Testis (tissue), 5 donors: ENCODE measurements at places on chromosomes 5 and 9. TPM values are rescaled to one million over a fixed set of nuclear protein-coding genes. Genes with fewer than 3 reads are reported as not detected.
A peak's percentile ranks its signal among the peaks of the same experiment; 100 is the strongest.

TAF11L10 gene
- total RNA-seq, result not detected

- no peaks in the 10 kb centered on the region for H3K36me3 ChIP-seq
- no peak overlapping the region for H3K27ac ChIP-seq
- DNase-seq, result no peak
- no peaks in the 10 kb centered on the region for H3K27me3 ChIP-seq
- no peaks in the 10 kb centered on the region for H3K4me1 ChIP-seq
- no peak overlapping the region for H3K4me3 ChIP-seq
Measured at GRCh38 chr9:27787891-27788290, 214.6 kb upstream of the C9orf72 start.

ANGPTL2 gene
- 2.4 TPM for total RNA-seq

DNA sequence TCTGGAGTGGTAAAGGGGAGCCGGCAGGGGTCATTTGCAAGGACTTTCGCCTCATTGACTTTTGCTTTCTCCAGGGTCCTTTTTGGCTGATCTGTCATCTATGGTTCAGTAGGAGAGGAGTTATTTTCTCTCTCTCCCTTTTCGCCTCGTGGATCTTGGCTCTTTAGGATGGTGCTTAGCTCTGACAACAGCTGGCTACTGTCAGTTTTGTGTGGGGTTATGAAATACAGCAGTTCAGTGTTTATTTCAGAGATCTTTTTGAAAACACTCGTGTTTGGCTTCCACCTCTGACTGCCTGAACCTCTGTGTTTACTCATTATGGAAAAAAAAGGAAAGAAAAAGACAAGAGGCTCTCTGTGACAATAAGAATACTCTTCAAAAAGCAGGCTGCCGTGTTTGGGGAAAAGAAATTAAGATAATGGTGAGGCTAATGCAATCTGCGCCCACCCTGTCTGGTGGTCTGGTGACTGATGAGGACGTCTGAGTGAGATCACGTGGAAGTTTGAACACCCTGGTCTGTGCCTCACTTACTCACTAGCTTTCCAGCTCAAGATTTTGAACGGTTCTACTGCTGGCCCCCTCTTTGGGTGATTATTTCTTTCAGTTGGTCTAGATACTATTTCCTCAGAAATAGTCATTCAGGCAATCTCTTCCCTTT lies 567.7 kb downstream of the CAAP1 start:
- no peak overlapping the region for H3K4me3 ChIP-seq
- H3K27me3 ChIP-seq, result no peaks in the 10 kb centered on the region
- no peak overlapping the region for H3K27ac ChIP-seq
- DNase-seq, result peak; percentile 20
- H3K36me3 ChIP-seq, result no peaks in the 10 kb centered on the region

DNA sequence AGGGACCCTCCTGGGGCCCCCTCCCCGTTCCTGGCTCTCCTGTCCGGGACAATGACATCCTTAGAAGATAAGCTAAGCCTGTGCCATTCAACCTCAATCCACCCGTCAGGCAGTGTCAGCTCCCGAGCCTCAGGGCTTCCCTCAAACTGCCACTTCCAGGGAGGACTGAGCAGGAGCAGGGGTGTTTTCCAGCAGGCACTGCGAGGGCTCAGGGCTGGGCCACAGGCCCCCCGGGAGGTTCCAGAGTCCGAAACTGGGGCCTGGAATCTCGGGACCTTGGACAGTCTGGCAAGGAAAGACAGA lies 26.2 kb downstream of the LHX3 start:
- no peak for DNase-seq
- no peak overlapping the region for H3K27ac ChIP-seq
- no peaks in the 10 kb centered on the region for H3K36me3 ChIP-seq
- H3K4me3 ChIP-seq, result no peak overlapping the region
- no peaks in the 10 kb centered on the region for H3K27me3 ChIP-seq

TMEM232 gene
- total RNA-seq, result 42.6 TPM

DNA sequence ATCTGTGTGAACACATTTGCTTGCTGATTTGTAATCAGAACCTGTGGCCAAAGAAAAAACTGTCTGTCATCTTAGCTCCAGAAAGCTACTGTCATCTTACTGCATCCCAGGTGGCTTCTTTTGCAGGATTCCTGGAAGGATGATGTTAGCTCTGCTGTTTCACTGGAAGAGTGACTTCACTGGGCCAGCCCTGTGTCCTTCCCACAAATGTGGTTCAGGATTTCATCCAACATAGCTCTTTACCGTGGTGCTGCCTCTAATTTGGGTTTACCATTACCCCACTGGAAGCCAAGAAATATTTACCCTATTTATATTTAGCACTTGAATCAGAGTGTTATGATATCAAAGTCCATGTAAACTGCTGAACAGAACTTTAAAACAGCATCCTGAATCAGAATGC lies 501.0 kb downstream of the GADD45G start:
- H3K4me1 ChIP-seq, result peaks cover 4% of the 10 kb centered on the region
- no peaks in the 10 kb centered on the region for H3K27me3 ChIP-seq
- no peak overlapping the region for H3K4me3 ChIP-seq
- no peaks in the 10 kb centered on the region for H3K36me3 ChIP-seq
- DNase-seq, result no peak
- H3K27ac ChIP-seq, result no peak overlapping the region

DNA sequence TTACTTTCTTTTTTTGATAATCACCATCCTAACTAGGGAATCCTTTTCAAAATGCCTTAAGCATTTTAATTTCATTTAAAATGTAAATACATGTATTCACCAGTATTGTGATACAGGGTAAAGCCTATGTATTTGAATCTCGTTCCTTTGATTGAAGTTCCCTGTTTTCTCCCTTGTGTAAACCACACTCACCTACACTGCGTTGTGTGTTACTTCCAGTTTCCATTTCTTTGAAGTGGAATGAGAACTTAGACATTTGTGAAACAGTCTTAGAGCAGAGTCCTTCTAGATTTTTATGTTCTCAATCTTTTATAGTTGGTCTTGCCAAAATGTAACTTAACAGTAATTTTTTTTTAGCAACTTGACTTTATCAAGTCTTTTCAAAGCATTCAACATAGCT lies 101.4 kb downstream of the ZNF462 start:
- H3K4me3 ChIP-seq, result no peak overlapping the region
- H3K27me3 ChIP-seq, result no peaks in the 10 kb centered on the region
- no peaks in the 10 kb centered on the region for H3K4me1 ChIP-seq
- no peaks in the 10 kb centered on the region for H3K36me3 ChIP-seq
- no peak for DNase-seq

GRCh38 chr5:980966-981365 lies 27.6 kb upstream of the NKD2 start:
- no peaks in the 10 kb centered on the region for H3K27me3 ChIP-seq
- H3K36me3 ChIP-seq, result no peaks in the 10 kb centered on the region
- H3K4me3 ChIP-seq, result no peak overlapping the region
- no peak for DNase-seq
- H3K27ac ChIP-seq, result no peak overlapping the region

- no peak for DNase-seq
- peak overlapping the region; percentile 55 for H3K4me3 ChIP-seq
- H3K27ac ChIP-seq, result no peak overlapping the region
- no peaks in the 10 kb centered on the region for H3K4me1 ChIP-seq
Measured at GRCh38 chr9:101029315-101030085, 973 bp downstream of the PLPPR1 start.

- H3K4me3 ChIP-seq, result no peak overlapping the region
- H3K27me3 ChIP-seq, result no peaks in the 10 kb centered on the region
- no peaks in the 10 kb centered on the region for H3K36me3 ChIP-seq
- no peak overlapping the region for H3K27ac ChIP-seq
- H3K4me1 ChIP-seq, result no peaks in the 10 kb centered on the region
- DNase-seq, result peak; percentile 22
Measured at GRCh38 chr5:72063219-72063819, 44.0 kb upstream of the MAP1B start.

- no peak overlapping the region for H3K27ac ChIP-seq
- DNase-seq, result peak; percentile 31
- no peaks in the 10 kb centered on the region for H3K27me3 ChIP-seq
- no peaks in the 10 kb centered on the region for H3K36me3 ChIP-seq
- H3K4me1 ChIP-seq, result peaks cover 7% of the 10 kb centered on the region
- no peak overlapping the region for H3K4me3 ChIP-seq
Measured at GRCh38 chr5:57692582-57693487, 210.2 kb upstream of the ACTBL2 start.

- peaks cover 20% of the 10 kb centered on the region for H3K4me1 ChIP-seq
- H3K27ac ChIP-seq, result no peak overlapping the region
- no peak for DNase-seq
- no peak overlapping the region for H3K4me3 ChIP-seq
Measured at GRCh38 chr9:131727184-131727759, 12.6 kb downstream of the RAPGEF1 start.

DNA sequence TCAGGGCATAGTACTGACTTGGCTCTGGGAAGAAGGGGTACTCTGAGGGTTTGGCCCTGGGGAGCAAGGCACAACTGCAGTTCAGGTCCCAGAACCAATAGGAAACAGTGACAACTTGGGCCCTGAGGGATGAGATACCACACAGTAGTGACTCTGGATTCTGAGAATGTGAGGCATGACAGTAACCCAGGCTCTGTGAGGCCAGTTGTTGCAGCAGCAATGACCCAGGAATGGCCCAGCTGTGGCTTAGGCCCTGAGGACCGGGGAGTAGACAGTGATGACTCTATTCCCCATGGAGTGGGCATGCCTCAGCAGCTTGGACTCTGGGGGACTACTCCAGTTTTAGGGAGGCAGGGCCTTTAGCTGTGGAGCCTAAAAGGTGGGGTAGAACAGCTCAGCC lies 21.5 kb upstream of the NFIL3 start:
- no peak overlapping the region for H3K4me3 ChIP-seq
- DNase-seq, result no peak
- H3K27ac ChIP-seq, result no peak overlapping the region
- no peaks in the 10 kb centered on the region for H3K4me1 ChIP-seq

CDC26 gene
- 19.8 TPM for total RNA-seq

DNA sequence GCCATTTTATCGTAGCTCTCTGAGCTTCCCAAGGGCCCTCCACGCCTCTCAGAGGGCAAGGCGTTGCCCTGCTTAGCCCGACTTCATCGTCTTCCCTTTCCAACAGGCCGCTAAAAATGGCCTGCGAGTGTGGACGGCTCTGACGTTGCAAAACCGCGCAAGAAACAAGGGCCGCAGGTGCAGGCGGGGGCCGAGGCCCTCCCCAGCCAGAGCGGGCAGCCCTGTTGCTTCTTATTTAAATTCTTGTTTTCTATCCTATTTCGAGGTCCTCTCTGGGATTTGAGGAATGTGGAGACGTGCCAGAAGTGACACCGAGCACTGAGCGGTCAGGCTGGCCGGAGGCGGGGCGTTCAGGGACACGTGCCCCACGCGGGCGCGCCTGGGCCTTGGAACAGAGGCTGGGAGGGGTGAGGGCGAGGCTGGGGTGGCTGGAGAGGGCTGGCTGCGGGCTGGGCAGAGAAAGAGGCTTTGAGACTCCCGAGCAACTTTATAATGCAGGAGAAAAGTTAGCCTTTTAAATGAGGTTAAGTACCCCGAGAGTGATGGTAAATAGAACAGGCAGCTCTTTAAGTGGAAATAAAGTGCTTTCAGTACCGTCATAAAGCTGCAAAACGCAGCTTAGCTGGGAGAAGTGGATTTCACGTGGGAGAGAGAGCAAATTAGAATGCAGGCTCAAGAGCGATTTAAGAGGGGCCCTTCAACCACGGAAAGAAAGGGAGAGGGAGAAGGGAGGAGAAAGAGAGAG lies 243.6 kb downstream of the AUH start:
- peak; percentile 89 for DNase-seq
- no peaks in the 10 kb centered on the region for H3K27me3 ChIP-seq
- no peaks in the 10 kb centered on the region for H3K36me3 ChIP-seq
- H3K27ac ChIP-seq, result peak overlapping the region; percentile 79
- H3K4me1 ChIP-seq, result peaks cover 13% of the 10 kb centered on the region

DNA sequence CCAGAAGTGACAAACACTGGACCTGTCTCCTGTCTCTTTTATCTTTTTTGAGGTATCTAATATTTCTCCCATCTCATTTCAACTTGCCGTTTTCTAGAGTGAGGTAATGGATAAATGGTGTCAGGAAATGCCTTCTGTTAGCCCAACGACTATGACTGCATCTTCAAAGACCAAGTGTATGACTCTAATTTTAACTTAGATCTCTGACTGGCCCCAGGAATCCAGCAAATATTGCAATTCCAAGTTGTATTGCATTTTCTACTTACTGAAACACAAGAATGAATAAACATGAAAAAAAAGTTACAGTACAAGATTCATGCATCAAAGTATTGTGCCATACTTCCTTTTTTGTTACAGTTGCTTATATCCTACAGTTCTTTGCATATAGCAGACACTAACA lies 26.3 kb downstream of the SLC28A3 start:
- H3K27me3 ChIP-seq, result no peaks in the 10 kb centered on the region
- DNase-seq, result no peak
- no peaks in the 10 kb centered on the region for H3K36me3 ChIP-seq
- no peaks in the 10 kb centered on the region for H3K4me1 ChIP-seq
- no peak overlapping the region for H3K4me3 ChIP-seq

GRCh38 chr5:126544087-126544740 lies 50.8 kb downstream of the ALDH7A1 start:
- H3K36me3 ChIP-seq, result no peaks in the 10 kb centered on the region
- H3K4me1 ChIP-seq, result no peaks in the 10 kb centered on the region
- H3K4me3 ChIP-seq, result no peak overlapping the region
- peak; percentile 73 for DNase-seq
- no peaks in the 10 kb centered on the region for H3K27me3 ChIP-seq
- H3K27ac ChIP-seq, result no peak overlapping the region

- no peak overlapping the region for H3K4me3 ChIP-seq
- peaks cover 25% of the 10 kb centered on the region for H3K4me1 ChIP-seq
- no peaks in the 10 kb centered on the region for H3K27me3 ChIP-seq
- peak; percentile 70 for DNase-seq
- peak overlapping the region; percentile 15 for H3K27ac ChIP-seq
- H3K36me3 ChIP-seq, result no peaks in the 10 kb centered on the region
Measured at GRCh38 chr5:39420482-39421145, 4.2 kb downstream of the DAB2 start.

DNA sequence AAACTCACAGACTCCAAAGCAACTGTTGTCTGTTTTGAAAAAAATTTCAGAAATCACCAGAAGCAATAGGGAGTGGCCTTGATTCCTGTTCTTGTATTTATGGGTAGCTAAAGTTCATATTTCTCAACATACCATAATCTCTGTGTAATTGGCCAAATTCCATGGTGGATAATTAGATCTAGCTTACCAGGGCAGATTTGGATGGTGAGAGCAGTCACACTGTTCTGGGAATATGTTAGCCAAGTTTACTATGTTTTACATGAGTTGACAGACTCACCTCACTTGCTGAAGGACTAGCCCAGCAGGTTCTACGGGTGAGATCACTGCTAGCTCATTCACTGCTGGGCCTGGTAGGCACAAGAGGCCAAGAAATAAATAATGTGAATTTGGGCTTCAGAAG lies 32.7 kb upstream of the CDKN2B start:
- no peak for DNase-seq
- H3K27me3 ChIP-seq, result no peaks in the 10 kb centered on the region
- no peak overlapping the region for H3K4me3 ChIP-seq
- H3K4me1 ChIP-seq, result no peaks in the 10 kb centered on the region
- H3K36me3 ChIP-seq, result no peaks in the 10 kb centered on the region
- no peak overlapping the region for H3K27ac ChIP-seq

PCDHGB7 gene
- total RNA-seq, result 18.1 TPM

KYAT1 gene
- total RNA-seq, result 14.0 TPM

DNA sequence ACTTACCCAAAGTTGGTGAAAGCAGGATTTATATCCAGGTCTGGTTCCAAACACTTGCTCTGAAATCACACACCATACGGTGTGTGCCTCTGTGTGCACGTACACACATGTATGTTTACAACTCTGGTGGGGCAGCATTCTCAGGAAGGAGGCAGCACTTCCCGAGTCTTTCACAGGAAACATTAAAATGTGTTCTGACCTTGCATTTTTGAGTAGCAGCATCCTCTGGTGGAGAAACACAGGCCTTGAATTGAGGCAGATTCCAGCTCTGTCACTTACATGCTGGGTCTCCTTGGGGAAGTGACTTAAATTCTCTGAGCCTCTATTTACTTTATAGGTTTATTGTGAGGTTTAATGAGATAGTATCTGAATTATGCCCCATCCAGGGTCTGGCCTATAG lies 126.4 kb downstream of the RGS3 start:
- H3K4me3 ChIP-seq, result no peak overlapping the region
- H3K4me1 ChIP-seq, result peaks cover 47% of the 10 kb centered on the region
- no peak overlapping the region for H3K27ac ChIP-seq
- DNase-seq, result no peak
- H3K27me3 ChIP-seq, result no peaks in the 10 kb centered on the region
